Femur (tissue), 1 donor: ENCODE measurements at places on chromosomes 3 and 15.

- DNase-seq: peak; percentile 80
These were observed 138.8 kb upstream of the PRR20G start for GRCh38 chr3:127426444-127427153.

GRCh38 chr3:169746924-169747323, 17.9 kb downstream of the TERC start:
- no peak for DNase-seq

GRCh38 chr3:62669161-62669560, 206.1 kb downstream of the CADPS start:
- no peak for DNase-seq

DNA sequence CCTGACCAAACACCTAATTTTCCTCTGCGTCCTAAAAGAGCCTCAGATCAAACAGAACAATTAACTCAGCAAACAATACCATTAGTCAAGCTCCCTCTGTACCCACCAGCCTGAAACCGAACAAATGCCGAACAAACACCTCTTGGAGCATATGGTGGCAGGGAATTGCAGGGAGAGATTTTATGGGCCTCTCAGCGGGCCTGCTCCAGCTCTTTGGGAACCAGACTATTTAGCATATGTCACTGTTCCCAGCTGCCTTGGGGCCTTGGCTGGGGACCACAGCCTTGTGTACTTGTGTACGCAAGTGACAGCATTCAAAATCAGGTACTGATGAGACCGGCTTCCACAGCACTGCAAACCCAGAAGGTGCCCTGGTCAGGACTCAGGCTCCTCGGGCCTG, 388.8 kb upstream of the PPP2R3A start:
- no peak for DNase-seq

DNA sequence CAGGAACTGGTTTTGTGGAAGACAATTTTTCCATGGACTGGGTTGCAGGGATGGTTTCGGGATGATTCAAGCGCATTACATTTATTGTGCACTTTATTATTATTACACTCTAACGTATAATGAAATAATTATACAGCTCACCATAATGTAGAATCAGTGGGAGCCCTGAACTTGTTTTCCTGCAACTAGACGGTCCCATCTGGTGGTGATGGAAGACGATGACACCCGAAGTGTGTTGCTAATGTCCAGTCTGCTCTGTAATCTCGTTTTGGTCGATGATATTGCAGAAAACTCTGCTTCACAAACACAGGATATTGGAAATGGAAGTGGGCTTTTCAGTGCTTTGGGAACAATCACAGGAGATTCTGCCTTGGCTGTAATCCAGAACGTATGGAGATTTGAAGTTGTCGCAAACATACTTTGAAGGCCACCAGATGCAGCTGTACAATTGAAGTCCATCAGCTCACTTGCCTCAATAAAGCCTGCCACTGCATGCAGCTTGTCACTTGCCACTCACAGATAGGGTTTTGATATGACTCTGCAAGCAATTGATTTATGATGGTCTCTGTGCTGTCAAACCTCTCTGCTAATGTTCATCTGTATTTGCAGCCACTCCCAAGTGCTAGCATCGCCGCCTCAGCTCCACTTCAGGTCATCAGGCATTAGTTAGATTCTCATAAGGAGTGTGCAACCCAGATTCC, 141.7 kb downstream of the TJP1 start:
- DNase-seq: no peak

- DNase-seq: no peak
These were observed 637.2 kb downstream of the NTRK3 start for GRCh38 chr15:87619161-87619960.

DNA sequence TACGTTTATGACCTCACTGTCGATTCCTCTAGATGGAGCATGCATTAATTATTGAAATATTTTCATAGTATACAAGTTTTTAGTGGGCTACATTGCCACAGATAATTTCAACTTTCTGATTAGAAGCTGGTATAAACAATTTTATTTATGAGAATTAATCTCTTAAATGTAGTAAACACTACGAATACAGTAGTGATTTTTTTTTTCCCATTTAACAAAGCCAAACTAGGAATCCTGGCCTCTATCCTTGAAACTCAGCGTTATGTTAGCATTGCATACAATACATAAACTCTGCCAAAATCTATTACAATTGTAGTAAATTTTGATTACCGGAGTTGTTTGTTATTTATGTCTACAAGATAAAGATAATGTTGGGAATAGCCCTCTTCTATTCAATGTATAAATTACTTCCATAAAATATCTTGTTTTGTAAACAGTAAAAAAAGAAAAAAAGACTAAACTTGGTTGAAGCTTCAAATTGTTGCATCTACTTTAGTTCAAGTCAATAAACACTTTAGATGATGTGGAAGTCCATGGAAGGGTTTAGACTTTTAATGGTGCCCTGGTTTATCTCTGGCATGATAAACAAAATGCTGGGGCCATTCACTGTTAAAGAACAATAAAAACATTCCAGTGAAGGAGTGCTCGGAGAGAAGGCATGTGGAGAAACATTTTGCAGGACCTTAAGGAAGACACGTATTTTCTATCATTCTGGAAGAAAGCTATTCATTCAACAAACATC, 77.3 kb upstream of the NR2F2 start:
- DNase-seq: no peak

DNA sequence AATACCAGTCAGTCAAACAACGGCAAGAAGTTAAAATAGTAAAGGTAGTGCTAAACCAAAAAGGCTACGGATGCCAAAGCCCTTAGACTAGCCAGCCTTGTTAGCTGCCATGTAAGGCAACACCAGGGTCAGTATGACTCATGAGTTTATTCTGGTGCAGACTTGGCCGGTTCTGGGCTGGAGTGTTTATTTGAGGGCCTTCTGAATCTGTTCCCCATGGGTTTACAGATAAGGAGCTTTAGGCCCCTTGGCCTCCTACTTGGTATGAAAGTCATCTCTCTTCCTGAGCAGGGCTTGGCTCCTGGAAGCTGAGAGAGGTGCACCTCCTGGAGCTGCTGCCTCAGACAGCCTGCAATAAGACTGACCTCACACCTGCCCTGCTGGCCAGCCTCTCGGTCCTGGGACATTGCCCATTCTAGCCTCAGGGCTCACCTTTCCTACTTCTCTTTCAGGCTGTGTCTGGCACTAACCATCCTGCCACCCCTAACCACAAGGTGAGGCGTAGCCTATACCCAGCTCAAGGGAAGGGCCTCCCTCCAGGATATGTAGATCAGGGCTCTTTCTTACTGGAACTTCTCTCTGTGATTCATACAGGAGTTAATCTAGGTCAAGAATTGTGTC, 10.4 kb upstream of the RTP1 start:
- no peak for DNase-seq

DNA sequence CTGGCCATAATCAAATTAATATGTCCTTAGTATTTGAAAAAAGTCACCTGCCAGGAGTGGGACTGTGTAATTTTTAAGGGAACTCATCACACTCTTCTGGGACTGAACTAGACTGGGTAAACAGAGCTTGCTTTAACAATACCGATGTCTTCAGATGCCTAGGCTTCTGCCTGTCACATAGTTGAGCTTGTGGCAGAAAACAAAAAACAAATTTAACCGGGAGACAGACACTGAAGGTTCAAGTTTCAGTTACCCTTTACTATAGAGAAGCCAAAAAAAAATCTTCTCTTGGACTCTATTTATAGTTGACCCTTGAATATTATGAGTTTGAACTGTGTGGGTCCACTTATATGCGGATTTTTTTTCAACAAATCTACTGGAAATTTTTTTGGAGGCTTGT, 10.8 kb downstream of the PPP1R2 start:
- no peak for DNase-seq

GRCh38 chr3:175951047-175951694, 1092.0 kb downstream of the NAALADL2 start:
- no peak for DNase-seq

DNA sequence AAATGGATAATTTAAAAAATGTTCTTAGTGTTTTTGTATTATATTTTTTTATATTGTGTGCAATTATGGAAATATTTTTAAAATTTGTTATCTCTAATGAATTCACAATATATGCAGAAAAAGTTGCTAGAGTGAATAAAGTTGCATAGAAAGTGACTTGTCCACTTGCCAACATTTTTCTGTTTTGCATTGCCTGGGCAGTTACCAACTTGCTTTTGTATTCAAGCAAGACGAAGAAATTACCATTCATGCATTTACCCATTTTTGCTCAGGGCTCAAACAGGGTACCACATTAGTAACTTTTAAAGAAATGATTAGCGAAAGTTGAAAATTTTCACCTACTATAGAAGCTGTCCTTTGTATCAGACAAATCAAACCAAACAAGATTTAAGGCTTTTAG, 152.9 kb upstream of the STRIT1 start:
- no peak for DNase-seq

DNA sequence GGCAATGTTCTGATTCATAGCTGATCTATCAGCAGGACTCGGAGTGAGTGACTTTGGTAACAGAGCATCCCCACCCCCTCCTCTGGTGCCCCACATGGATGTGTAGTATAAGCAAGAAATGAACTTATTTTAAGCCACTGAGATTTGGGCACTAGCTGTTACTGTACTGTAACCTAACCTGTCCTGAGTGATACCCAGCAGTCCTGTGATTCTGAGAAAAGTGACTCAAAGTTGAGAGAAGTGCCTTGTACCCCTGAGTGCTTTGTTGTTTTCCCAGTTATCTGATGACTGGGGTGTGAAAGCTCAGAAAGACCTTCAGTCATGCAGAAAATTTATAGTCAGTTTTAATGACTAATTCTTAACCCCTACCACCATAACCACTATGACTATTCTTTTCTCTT, 439.9 kb upstream of the RBMS3 start:
- DNase-seq: no peak

DNA sequence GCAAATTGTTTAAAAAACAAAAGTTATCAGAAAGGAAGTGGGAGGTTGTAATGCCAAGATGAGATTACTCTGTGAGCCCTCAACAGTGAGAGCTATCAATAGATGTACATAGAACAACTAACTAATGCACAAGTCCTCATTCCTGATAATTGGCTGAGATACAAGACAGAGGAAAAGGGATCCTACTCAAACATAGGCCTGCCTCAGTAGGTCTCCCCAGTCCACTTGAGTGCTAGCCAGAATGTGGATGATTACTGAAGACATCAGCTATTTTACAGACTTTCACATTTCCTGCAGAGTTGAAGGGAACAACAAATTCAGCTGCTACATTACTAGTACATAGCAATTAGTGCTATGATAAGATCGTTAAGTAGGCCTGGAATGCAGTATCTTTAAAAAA, 981.9 kb downstream of the TUSC7 start:
- no peak for DNase-seq

GRCh38 chr15:28888900-28889299, 3.1 kb downstream of the APBA2 start:
- no peak for DNase-seq

GRCh38 chr3:183264268-183264667, 11.2 kb downstream of the B3GNT5 start:
- DNase-seq: no peak

GRCh38 chr3:16413321-16413720, 100.2 kb downstream of the RFTN1 start:
- DNase-seq: no peak

DNA sequence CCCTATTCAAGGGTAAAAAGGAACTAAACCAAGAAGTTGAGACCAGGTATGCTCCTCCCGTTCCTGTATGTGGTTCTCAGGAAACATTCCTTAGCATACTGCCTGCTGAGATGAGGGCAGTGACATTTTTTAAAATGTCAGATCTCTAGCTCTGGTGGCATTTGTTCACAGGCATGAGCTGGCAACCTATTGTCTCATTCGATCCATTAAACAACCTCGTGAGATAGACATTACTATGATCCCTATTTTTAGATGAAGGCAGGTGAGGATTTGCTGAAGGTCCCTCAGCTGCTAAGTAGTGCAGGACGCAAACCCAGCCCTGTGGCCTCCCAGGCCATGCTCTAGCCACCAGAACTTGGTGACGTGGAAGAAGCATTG, 74.9 kb downstream of the SIDT1 start:
- DNase-seq: no peak

GRCh38 chr3:170320461-170321121, 36.9 kb upstream of the SKIL start:
- DNase-seq: no peak

- DNase-seq: no peak
These were observed 153.5 kb upstream of the MEIS2 start for GRCh38 chr15:37253877-37254276.

- no peak for DNase-seq
These were observed 329.9 kb upstream of the TBL1XR1 start for GRCh38 chr3:177527182-177527581.

DNA sequence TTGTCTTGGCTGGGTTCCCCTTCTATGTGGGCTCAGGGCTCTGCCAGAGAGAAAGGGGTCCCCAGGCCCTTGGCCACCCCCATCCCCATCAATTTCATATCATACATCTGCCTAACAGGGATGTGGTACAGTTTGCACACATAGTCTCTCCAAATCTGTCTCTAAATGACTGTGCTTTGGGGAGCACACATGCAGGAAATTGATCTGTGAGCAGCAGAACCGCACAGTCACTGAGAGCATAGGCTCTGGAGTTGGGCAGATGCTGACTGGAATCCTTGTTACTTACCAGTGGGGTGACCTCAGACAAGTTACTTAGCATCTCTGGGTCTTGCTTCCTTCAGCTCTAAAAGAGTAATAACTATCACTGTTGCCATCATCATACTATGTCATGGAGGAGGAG, 273.9 kb downstream of the ABHD5 start:
- DNase-seq: no peak

DNA sequence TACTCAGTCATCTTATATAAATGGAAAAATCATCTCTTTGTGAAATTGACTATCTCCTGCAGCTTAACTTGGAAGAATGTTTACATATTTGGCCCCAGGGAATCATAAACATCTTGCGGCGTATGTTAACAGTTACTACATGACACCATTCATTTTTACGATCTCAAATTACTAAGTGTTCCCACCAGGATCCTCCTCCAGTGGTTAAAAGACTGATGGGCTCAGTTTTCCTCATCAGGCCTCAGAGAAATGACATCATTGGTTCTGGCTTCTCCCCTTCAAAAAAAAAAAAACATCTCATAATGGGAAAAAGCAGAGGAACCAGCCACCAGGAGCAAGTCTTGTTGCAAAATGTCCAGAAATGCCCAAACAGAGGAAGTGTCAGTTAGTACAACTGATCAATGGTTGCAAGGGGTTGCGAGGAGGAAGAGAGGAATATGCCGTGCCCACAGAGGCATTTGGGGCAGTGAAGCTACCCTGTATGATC, 70.5 kb upstream of the LIPC start:
- DNase-seq: peak; percentile 28

- no peak for DNase-seq
These were observed 31.9 kb downstream of the FBXO45 start for GRCh38 chr3:196600359-196600758.

DNA sequence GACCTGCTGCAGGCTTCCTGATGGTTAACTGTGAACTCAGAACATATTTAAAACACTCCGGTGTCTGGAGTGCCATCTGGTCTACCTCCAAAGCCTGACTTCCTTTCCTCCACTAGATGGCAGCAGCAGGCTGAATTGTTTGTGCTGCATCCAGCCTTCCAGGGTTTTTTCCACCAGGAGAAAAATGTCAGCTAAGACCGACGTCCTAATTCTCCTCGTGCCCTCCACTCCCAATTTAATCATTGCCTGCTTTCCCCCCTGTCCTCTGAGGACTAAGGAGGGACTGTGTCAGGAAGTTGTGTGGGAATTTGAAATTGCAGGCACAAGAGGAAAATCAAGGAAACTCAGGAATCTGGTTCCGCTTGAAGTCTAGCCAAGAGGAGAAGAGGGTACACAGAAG, 165.2 kb upstream of the UMPS start:
- DNase-seq: peak; percentile 86

GRCh38 chr15:86483936-86484335, 404.3 kb downstream of the AGBL1 start:
- DNase-seq: no peak

- no peak for DNase-seq
These were observed 43.5 kb upstream of the SLC6A11 start for GRCh38 chr3:10772271-10773161.

- no peak for DNase-seq
These were observed 479.5 kb upstream of the AGTR1 start for GRCh38 chr3:148218222-148218621.
